Naive thymus-derived CD4-positive, alpha-beta T cell (primary cell): ENCODE measurements at places on chromosomes 7 and 10. TPM values are rescaled to one million over a fixed set of nuclear protein-coding genes. Genes with fewer than 3 reads are reported as not detected.

DNA sequence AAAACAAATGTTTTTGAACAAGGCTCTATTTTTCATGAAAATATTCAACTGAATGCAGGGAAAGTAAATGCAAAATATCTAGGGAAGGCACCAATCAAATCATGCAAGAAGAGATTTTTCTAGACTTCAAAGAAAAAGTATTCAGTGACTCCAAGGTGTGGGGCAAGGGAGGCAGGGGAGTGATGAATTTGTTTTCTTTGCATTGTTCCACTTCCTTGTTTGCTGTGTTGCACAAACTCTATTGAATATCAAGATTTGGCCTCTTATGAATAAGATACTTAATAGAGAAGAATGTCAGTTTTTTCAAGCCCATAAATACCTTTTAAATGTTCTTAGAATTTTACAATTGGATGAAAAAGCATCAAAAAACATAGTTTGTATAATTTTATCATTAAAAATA lies 26.4 kb downstream of the STEAP1 start:
- no peaks in the 10 kb centered on the region for H3K4me1 ChIP-seq
- H3K4me3 ChIP-seq, result no peak overlapping the region
- H3K27ac ChIP-seq, result no peak overlapping the region
- no peaks in the 10 kb centered on the region for H3K27me3 ChIP-seq
- no peaks in the 10 kb centered on the region for H3K36me3 ChIP-seq
- DNase-seq, result no peak

DNA sequence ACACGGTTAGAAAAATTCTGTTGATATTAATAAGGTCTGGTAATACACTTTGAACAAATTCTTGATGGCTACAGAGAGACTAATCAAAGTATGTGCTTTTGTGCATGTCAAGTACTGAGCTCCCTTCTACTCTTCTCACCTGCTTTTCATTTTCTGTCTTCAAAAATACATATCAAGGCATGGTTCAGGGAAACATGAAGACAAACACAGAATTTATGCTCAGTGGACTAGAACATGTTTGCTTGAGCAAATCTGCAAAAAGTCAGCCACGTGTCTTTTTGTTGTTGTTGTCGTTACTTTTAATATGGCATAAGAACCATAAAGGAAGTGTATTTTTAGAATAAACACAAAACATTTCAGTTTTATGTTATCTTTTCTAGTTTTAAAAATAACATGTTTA lies 21.9 kb downstream of the CDK13 start:
- H3K27me3 ChIP-seq, result no peaks in the 10 kb centered on the region
- no peaks in the 10 kb centered on the region for H3K36me3 ChIP-seq
- no peak overlapping the region for H3K4me3 ChIP-seq
- H3K4me1 ChIP-seq, result peaks cover 35% of the 10 kb centered on the region
- DNase-seq, result no peak

DNA sequence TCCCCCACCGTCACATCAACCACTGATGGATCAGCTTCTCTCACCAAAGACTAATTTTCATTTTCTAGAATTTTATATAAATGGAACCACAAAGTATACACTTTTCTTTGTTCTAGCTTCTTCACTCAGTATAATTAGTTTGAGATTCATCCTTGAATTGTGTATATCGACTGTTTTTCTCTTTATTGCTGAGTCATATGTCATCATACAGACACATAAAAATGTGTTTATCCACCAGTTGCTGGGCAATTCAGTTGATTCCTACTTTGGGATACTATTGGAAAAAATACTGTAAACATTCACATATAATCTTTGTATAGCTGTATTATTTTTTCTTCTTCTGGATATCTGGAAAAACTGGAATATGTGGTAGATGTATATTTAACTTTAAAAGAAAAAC lies 26.6 kb downstream of the PDK4 start:
- DNase-seq, result no peak
- no peaks in the 10 kb centered on the region for H3K4me1 ChIP-seq
- H3K27me3 ChIP-seq, result no peaks in the 10 kb centered on the region

GRCh38 chr7:88401009-88401623 lies 94.4 kb upstream of the STEAP4 start:
- H3K36me3 ChIP-seq, result no peaks in the 10 kb centered on the region
- no peak for DNase-seq
- no peaks in the 10 kb centered on the region for H3K27me3 ChIP-seq
- H3K27ac ChIP-seq, result no peak overlapping the region
- H3K4me3 ChIP-seq, result no peak overlapping the region
- H3K4me1 ChIP-seq, result no peaks in the 10 kb centered on the region

OR2A5 gene
- not detected in 2 replicates for total RNA-seq

P4HA1 gene
- 15.1 TPM for total RNA-seq
